ENCODE measurements at places on chromosomes 2 and 18.

DNA sequence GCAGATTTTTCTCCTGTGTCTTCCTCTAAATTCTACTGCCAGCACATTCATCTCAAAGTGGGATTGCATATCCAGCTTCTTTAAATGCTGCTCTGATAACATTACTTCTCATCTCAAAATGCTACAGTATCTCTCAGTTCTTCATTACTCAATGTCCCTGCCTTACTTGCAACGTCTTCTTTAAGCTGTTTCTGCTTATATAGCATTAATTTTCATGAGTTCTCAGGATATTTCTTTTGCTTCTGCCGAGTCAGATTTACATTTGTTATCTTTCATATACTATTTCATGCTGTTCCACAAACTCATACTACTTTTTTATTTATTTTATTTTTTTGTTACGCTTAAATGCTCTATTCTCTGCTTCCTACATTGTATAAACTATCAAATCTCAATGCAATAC is 1223.5 kb upstream of the FAM98A start:
- DNase-seq, result no peak

DNA sequence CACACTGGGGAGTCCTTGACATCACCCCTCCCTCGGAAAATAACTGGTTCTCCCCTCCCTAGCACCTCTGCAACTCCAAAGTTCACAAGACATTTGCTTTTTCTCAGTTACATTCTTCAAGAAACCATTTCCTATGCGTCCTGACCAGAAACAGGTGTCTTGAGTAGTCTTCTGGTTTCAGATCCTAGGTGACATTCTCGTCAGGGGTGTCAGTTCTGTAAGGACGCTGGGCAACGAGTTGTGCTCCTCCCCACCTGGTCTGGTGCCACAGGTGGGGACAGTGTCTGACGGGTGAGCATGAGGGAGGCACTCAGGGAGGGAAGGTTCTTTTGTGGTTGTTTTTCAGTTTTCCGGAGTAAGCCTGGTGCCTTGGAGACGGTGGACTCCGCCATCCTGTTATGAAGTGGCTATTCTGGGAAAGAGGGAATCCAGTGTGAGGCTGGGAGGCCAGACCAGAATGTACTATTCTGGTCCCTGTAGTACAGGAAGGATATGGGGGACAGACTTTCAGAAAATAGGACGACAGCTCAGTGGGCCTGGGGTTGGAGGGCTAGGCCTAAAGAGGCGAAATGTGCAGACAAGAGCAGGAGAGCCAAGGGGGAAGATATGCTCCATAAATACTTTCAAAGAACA is 50.6 kb downstream of the EPAS1 start:
- DNase-seq, result no peak

DNA sequence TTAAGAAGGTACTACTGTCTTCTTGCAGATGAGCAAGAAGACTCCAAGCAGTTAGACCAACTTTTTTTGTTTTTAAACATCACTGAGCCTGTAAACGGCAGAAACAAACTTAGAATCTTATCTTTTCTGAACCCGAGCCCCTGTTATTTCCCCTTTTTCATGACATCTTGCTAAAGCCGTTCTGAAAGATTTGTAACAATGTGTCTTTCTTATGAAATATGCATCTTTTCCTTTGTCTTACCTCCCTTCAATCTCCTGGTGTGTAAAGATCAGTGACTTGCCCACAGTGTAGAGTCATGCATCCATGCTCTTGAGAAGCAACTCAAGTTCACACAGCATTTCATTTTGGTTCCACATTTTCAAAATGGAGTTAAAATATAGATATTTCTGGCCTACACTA is 288.8 kb upstream of the CELF4 start:
- no peak for DNase-seq

DNA sequence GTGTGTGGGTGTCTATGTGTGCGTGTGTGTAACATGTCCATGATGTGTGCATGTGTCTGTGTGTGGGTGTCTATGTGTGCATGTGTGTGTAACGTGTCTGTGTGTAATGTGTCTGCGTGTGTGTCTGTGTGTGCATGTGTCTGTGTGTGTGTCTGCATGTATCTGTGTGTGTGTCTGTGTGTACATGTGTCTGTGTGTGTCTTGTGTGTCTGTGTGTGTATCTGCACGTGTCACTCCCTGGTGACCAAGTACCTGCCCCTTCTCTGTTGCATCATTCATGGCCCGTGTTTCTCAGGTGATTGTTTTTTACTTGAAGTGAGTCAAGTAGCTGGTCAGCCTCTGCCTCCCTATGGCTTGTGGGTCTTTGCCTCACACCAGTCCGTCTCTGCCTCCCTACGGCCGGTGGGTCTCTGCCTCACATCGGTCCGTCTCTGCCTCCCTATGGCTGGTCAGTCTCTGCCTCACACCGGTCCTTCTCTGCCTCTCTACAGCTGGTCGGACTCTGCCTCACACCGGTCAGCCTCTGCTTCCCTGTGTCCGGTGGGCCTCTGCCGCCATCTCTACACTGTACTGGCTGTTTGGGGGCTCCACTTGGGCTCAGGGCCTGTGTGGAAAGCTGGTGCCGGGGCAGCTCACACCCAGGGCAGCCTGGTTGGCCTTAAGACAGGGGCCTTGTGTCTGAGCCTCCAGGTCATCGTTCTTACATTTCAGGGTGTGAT is 31.6 kb downstream of the KCNG2 start:
- no peak for DNase-seq

- no peak for DNase-seq
Measured at GRCh38 chr2:41965909-41966295, 81.9 kb upstream of the PKDCC start.

DNA sequence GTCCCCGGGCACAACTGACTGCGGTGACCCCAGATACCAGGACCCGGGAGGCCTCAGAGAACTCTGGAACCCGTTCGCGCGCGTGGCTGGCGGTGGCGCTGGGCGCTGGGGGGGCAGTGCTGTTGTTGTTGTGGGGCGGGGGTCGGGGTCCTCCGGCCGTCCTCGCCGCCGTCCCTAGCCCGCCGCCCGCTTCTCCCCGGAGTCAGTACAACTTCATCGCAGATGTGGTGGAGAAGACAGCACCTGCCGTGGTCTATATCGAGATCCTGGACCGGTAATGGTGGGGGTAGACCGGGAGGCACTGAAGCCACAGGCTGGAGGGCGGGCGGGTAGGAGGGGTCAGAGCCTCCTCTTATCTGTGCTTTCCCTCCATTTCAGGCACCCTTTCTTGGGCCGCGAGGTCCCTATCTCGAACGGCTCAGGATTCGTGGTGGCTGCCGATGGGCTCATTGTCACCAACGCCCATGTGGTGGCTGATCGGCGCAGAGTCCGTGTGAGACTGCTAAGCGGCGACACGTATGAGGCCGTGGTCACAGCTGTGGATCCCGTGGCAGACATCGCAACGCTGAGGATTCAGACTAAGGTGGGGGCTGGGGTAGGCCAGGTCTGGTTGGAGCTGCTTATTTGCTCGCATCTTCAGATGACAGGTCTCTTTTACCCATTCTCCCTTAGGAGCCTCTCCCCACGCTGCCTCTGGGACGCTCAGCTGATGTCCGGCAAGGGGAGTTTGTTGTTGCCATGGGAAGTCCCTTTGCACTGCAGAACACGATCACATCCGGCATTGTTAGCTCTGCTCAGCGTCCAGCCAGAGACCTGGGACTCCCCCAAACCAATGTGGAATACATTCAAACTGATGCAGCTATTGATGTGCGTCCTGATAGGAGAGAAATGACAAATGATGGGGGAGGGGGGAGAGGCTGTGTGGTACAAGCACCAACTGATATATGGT is 780 bp downstream of the HTRA2 start:
- peak; percentile 45 for DNase-seq

- no peak for DNase-seq
Measured at GRCh38 chr2:86337244-86337835, at the start of gene REEP1. TSS of gene REEP1 (minus strand) at chr2:86337626. CDS start at chr2:86337510, 116 bp downstream.

DNA sequence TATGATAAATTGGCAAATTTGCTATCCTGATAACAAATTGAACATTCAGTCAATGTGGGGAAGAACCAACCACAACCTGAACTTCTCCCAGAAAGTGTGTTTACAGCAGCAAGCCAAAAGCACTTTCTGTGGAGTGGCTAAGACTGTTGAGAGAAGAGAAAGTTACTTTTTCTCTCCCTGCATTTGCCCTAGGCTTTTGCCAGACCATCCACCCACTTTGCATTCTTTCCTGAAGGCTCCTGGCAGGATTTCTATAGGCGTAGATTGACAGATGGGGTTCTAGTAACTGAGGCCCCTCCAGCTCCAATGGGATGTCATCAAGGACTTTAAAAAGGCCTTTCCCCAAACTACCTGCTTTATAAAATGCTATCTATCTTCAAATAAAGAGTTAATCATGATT is 215.2 kb downstream of the GULP1 start:
- DNase-seq, result no peak

DNA sequence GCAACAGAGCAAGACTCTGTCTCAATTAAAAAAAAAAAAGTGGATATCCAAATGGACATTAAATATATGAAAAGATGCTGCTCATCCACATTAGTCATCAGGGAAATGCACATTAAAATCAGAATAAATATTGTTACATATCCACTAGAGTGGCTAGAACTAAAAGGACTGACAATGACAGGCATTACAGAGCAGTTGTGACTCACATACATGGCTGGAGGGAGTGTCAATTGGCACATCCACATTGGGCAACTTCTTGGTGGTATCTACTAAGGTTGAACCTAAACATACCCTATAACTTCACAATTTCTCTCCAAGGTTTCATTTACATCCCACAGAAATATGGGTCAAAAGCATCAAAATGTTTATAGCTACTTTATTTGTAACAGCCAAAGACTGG is 14.0 kb upstream of the DNER start:
- DNase-seq, result no peak

GRCh38 chr18:48551100-48551499 is 12.3 kb downstream of the CTIF start:
- DNase-seq, result no peak

DNA sequence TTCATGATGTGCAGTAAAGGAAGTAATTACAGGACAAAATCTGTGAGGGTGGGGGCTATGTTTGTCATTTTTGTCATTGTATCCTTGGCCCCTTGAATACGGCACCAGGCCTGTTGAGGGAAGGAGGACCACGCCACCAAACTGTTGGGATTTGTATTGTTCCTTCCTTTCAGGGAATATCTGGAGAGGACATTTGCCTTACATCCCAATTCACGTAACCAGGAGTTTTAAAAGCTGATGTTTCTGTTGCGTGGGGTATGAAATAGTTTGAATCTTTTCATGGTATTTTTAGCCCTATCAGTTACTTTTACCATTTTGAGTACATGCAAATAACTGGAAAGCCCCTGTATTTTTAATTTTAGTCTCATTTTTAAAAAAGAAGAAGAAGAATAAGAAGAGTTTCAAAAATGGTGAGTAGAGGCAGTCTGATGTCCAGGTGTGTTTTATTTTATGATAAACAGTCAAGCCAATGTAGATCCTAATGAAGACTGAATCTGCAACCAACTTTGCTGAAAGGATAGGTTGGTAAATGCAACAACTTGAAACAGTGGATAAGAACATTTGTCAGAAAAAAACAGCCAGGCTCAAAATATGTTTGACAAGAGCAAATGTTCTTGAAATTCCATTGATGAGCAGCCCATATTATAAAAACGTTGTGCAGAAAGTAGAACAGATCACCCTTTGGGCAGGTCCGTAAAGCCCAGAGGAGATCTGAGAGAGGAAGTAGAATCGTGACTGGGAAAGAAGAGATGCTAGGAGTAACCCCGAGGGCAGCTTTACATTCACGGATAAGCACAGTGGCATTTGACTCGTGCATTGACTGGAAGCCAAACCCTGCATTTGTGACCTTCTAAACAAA is 54.5 kb downstream of the RASGRP3 start:
- no peak for DNase-seq

GRCh38 chr2:196413821-196414274 is 225.7 kb upstream of the CCDC150 start:
- DNase-seq, result no peak

DNA sequence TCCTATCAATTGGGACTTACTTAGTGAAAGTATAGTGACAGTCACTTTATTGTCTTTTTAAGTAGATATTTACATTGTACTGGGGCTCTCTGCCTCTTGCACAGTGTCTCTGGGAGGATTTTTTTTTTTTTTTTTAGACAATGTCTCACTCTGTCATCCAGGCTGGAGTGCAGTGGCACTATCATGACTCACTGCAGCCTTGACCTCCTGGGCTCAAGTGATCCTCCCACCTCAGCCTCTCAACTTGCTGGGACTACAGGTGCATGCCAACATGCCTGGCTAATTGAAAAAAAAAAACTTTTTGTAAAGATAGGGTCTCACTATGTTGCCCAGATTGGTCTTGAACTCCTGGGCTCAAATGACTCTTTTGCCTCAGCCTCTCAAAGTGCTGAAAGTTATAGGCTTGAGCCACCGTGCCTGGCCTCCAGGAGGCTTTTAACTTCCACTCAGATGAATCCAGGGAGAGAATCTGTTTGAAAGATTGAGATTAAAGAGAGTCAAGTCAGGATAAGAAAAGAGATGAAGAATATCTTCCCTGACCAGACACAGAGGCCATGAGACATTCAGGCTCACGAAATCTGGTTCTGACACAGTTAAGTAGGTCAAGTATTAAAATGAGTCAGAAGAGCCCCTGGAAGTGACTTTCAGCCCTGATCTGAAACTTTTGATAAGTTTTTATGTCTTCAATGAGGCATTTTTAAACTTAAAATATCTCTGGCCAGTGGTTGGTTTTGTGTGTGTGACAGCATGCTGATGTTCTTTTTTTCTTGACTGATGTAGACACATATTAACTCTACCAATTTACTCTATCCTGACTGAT is 18.3 kb downstream of the ARHGEF33 start:
- no peak for DNase-seq

Data from KBM-7 (cell line).